GM23338 (cell line): ENCODE measurements at places on chromosomes 6 and 20. TPM values are rescaled to one million over a fixed set of nuclear protein-coding genes. Genes with fewer than 3 reads are reported as not detected.

DNA sequence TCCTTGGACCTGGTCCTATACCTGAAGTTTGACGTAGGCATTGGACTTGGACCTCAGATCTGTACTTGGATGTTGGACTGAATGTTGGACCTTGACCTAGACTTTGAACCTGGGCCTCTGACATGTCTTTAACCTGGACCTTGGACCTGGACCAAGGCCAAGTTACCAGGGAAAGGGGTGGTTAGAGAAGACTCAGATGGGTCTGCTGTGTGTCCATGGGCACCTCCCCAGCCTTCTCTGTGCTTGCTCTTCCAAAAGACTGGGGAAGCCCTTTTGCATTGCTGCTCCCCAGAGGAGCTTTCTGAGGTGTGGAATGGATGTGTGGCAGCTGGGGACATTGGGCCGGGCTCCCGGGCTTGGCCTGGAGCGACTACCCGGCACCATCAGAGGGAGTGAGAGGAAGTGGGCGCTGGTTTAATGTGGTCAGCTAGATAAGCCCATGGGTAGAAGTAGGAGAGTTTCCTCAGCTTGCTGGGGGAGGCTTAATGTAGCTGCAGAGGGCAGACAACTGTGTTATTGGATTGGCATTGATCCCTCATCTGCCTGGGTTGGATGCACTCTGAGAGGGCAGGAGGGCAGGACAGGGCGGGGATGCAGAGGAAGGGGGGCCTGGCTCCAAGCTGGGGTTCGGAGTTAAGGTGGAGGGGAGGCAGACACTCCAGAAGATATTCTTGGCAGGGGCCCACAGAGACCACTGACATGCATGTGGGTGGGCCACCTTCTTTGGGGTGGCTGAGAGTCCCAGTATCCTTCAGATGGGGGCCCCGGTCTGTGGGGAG is 4.2 kb downstream of the SCRT2 start:
- DNase-seq: no peak

GRCh38 chr20:54566031-54566688 is 90.8 kb downstream of the DOK5 start:
- DNase-seq: no peak

Gene MOCS3
- polyA plus RNA-seq: 2.2 and 3.1 TPM in 2 replicates

Gene STMND1
- polyA plus RNA-seq: not detected in 2 replicates

GRCh38 chr20:46811224-46812084 is 83.2 kb upstream of the EYA2 start:
- DNase-seq: peak; percentile 48

GRCh38 chr20:57020364-57020763 is 246.1 kb downstream of the BMP7 start:
- no peak for DNase-seq

Gene CD83
- 6.0 and 8.1 TPM in 2 replicates for polyA plus RNA-seq

DNA sequence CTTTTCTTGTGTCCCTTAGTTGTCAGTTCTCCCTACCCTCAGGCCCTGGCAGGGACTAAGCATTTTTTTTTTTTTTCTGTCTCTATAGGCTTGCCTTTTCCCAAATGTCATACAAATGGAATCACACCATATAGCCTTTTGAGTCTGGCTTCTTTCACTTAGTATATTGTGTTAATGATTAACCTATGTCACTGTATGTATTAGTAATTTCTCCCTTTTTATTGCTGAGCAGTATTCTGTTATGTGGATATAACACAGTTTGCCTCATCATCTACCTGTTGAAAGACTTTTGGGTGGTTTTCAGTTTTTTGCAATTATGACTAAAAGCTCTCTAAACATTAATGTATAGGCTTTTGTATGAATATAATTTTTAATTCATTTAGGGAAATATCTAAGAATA is 16.0 kb upstream of the FBXO30 start:
- DNase-seq: no peak

DNA sequence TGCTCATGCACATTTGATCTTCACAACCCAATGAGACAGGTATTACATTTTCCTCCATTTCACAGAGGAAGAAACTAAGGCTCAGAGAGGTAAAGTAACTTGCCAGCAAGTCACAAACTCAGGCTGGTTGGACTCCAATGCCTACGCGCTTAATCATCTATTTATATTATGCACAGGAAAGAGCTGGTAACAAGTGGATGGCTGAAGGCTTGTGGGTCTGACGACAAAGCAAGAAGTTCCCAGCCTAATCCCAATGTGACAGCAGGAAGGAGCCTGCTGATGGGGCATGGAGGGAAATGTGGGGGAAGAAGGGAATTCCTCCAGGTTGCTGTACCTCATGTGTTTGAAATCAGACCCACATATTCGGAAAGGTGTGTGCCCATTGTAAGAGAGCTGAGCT is 3.9 kb downstream of the CDH22 start:
- DNase-seq: no peak

DNA sequence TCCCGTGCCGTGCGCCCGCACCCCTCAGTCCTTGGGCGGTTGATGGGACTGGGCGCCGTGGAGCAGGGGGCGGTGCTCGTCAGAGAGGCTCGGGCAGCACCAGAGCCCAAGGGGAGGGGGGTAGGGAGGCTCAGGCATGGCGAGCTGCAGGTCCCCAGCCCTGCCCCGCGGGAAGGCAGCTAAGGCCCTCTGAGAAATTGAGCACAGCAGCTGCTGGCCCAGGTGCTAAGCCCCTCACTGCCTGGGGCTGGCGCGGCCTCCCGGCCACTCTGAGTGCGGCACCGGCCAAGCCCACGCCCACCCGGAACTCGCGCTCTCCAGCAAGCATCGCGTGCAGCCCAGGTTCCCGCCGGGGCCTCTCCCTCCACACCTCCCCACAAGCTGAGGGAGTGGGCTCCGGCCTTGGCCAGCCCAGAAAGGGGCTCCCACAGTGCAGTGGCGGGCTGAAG is 16.4 kb downstream of the SOX4 start:
- DNase-seq: peak; percentile 25

DNA sequence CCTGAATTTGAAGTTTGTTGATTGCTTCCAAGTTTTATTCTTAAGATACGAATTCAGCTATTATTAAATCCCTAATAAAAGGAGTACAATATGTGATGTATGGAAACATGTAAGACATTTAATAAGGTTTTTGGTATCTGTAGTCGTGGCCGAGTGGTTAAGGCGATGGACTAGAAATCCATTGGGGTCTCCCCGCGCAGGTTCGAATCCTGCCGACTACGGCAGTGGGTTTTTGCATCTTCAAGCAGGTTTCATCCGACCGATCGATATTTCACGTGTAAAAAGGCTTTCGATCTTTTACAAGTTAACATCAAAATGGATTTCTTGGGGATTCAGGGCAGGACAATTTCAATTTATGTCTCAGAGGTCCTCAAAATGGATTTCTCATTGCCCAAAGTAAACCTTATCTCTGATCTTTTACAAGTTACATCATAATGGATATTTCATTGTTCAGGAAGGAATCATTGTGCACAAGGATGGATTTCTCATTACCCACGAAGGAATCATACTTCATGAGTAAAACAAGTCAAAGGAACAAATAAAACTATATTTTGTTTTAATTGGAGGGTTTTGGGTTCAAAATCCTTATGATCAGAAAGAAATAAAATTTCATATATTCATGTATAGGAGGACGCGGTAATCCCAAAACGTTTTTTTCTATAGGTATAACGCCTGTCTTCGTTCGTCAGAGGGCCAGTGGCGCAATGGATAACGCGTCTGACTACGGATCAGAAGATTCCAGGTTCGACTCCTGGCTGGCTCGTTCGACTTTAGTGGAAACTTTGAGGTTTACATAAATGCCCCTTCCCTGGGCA is 37.3 kb upstream of the BTN3A2 start:
- DNase-seq: peak; percentile 83

GRCh38 chr20:48076747-48077146 is 291.5 kb upstream of the SULF2 start:
- no peak for DNase-seq

DNA sequence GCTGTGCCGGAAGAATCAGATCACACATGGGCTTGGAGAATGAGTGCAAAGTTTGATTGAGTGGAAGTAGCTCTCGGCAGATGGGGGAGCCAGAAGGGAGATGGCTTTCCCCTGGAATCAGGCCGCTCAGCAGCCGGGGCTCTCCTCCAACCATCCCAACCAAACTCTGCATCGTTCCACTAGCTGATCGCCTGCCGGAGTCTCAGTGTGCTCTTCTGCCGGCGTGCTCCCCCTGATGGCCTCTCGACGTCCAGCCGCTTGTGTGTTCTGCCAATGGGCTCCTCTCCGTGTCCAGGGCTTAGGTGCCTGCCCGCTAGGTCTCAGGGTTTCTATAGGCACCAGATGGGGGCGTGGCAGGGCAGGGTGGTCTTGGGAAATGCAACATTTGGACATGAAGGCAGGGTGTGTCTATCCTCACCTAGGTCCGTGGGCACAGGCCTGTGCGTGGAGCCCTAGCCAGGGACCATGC is 4.9 kb upstream of the BIRC7 start:
- DNase-seq: peak; percentile 94

- DNase-seq: peak; percentile 32
These were observed 1.2 kb upstream of the GJA1 start for GRCh38 chr6:121434037-121434770.

Gene GABRR1
- polyA plus RNA-seq: 0.12 and 0.37 TPM in 2 replicates

- no peak for DNase-seq
These were observed 51.0 kb upstream of the FBXO30 start for GRCh38 chr6:145865595-145865994.

Gene FERMT1
- polyA plus RNA-seq: 16.2 and 17.9 TPM in 2 replicates

DNA sequence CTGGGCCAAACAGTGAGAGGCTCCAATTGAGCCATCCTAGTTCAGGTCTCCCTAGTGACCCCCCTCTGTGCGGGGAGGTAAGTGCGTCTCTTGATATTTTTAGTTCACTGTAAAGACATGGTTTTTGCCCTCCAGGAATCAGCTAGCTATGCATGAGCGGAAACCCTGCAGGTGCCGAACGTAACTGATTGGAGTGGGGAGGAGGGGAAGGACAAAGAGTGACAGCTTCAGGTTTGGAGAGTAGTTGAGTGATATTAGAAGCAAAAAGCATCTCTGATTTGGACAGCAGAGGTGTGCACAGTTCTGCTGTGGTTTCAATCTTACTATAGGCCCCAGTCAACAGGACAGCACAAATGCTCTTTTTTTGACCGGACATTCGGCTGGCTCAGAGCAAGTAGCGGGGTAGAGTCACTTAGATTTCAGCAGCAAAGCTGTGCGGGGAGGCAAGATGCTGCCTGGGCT is 31.8 kb downstream of the TBC1D7 start:
- DNase-seq: peak; percentile 57

Gene NKX2-2
- polyA plus RNA-seq: not detected in 2 replicates

GRCh38 chr6:90004511-90004910 is 110.2 kb downstream of the GJA10 start:
- DNase-seq: no peak

DNA sequence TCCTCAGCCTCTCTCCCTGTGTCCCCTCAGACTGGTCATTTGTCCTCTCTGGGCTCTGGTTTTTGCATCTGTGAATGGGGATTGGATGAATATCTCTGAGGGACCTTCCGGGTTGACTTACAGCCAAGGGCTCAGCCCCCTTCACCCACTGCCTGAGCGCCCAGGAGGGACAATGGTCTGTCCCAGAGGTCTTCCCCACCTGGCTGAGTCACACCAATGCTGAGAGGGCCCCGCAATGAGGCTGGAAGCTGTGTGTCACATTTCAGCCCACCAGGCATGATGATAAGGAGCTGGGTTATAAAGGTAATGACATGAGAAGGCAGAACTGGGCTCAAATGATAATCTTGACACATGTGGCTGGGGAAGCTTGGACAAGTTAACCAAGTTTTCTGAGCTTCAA is 70.5 kb downstream of the TOX2 start:
- no peak for DNase-seq

- DNase-seq: no peak
These were observed 67.0 kb upstream of the TMEM181 start for GRCh38 chr6:158492881-158493280.

- DNase-seq: no peak
These were observed 24.2 kb upstream of the FRMD1 start for GRCh38 chr6:168103050-168103830.

- no peak for DNase-seq
These were observed 15.7 kb downstream of the BPIFA1 start for GRCh38 chr20:33251496-33251895.

- DNase-seq: no peak
These were observed 108.4 kb upstream of the INSM1 start for GRCh38 chr20:20259533-20259932.

DNA sequence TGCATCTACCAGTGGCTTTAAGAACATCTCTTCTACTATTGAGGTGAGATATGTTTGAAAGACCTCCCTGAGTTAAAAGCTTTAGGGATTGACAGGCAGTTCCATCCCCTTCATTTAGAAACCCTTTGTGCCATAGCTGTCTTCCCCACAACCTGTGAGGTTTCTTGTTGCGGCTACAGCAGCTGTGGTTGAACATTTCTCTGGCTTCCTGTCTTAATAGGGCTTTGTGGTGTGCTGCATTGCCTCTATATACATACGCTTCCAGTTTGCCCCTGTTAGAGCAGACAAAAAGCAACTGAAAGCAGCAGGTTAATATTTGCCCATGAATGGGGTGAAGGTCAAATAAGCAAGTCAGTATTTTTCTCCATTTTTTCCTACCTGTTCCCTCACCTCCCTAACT is 210.2 kb downstream of the TMEM200A start:
- DNase-seq: no peak

Gene DEK
- polyA plus RNA-seq: 516 and 582 TPM in 2 replicates

- no peak for DNase-seq
These were observed 11.3 kb upstream of the CEP43 start for GRCh38 chr6:166987930-166988329.

Gene SLC26A8
- polyA plus RNA-seq: 0.89 and 1.1 TPM in 2 replicates

DNA sequence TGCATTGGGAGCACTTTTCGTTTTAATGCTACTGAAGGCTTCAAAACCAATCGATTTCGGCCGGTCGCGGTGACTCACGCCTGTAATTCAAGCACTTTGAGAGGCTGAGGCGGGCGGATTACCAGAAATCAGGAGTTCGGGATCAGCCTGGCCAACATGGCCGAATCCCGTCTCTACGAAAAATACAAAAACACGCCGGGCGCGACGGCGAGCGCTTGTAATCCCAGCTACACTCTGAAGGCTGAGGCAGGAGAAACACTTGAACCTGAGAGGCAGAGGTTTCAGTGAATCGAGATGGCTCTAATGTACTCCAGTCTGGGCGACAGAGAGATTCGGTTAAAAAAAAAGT is 58.4 kb downstream of the TRIM38 start:
- DNase-seq: no peak

Gene BPIFB2
- not detected in 2 replicates for polyA plus RNA-seq

Gene ZNF391
- 10.8 and 11.4 TPM in 2 replicates for polyA plus RNA-seq

GRCh38 chr20:53971096-53971683 is 99.2 kb downstream of the BCAS1 start:
- no peak for DNase-seq

Gene ACSS1
- 1.1 and 1.3 TPM in 2 replicates for polyA plus RNA-seq

DNA sequence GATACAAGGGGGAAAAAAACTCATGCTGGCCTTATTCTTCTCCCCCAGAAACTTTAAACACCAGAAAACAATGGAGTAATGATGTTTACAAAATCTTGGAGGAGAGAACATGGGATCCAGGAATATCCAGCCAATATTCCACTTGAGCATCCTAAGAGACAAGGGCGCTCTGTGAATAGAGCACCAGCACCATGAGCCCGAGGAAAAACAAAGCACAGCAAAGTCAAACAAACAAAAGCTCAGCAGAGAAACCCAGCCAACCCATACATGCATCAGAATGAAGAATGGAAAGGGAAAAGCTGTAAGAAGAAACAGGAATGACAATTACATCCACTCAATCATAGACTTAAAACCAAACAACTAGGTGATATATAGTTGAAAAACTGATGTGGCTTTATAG is 4.6 kb upstream of the NAA20 start:
- DNase-seq: no peak
